Osteocyte (in vitro differentiated cells): ENCODE measurements at places on chromosomes 16 and 17. TPM values are rescaled to one million over a fixed set of nuclear protein-coding genes. Genes with fewer than 3 reads are reported as not detected.
A peak's percentile ranks its signal among the peaks of the same experiment; 100 is the strongest.

DNA sequence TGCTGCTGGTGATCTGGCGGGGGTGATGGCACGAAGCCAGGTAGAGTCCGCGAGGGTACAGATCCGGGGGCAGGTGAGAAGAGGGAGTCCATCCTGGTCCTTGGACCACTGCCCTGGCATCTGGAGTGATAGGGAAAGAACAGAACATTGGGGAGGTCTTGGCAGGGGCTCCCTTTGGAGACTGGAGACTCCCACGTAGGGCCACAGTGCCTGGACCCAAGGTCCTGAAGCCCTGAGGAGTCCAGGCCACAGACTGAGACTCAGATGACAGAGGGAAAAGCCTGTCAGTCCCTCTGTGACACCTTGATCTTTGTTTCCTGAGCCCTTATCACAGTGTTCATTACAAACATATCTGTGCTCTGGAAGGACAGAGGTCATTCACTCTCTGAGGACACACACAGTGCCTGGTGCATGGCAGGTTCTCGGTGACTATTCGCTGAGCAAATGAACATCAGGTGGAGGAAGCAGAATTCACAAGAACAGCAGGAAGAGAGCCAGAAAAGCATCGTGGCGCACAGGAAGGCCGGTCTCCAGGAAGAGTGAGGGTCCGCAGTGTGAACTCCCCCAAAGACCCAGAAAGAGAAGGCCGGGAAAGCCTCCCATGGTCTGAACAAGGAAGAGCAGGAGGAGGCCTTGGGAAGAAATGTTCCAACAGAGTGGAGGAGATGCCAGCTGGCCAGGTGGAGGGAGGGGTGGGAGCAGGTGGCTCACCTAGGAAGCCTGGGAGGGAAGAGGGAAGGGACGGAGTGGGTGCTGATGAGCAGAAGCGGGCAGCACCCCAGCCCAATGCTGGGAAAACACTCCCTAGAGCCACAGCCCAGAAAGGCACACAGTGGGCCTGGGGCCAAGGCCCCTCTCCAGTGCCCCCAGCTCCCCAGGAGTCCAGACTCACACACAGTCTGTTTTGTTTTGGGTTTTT lies 20.5 kb downstream of the PEMT start:
- no peak for DNase-seq

GRCh38 chr17:79019632-79020584 lies 4.1 kb upstream of the C1QTNF1 start:
- DNase-seq = no peak

DNA sequence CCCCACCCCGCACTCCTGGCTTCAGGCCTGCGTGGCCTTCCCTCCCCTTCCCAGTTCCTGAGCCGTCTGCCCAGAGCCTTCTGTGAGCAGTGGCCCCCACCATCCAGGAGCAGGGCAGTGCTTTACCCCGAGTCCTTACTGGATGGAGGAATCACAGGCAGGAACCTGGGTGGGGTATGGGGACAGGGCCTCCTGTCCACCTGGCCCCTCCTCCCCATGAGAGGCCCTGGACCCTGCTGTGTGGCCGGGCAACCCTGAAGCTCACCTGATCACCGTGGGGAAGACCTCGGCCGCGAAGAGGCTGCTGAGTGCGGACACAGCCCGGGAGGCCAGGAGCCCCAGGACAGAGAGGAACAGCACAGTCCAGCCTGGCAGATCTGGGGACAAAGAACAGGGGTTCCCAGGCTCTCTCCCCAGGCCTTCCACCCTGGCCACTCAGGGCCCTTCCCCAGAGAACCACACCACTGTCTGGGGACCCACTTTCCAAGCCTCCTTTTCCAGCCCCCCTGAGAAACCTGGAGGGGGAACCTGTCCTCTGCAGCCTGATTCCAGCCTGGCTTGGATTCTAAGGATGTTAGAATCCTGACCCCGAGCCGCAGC lies 3.2 kb downstream of the SLC22A31 start:
- no peak for DNase-seq

- peak; percentile 81 for DNase-seq
Measured at GRCh38 chr17:22278302-22279275, 586.3 kb downstream of the KCNJ18 start.

The TBC1D3C gene
- total RNA-seq = not detected in 2 replicates

GRCh38 chr16:78057803-78058564 lies 35.6 kb downstream of the CLEC3A start:
- no peak for DNase-seq

The NACA2 gene
- not detected in 2 replicates for total RNA-seq

DNA sequence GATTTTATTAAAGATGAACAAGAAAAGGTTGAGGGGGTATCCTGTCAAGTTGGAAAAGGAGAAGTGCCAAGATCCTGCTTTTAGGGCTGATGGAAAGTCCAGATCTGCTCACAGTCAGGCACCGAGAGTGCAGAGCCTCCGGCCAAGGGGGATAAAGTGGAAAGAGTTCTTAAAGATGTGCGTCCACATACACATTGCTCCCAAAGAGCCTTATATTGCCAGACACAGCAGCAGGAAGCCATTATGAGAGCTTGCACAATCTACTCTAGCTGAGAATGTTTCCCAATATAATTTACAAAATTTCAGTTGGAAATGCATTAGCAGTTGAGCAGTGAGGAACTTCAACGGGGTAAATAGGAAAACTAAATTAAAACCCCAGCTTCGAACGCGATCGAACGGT lies 95.6 kb downstream of the SALL1 start:
- no peak for DNase-seq

- no peak for DNase-seq
Measured at GRCh38 chr17:4198995-4199394, 56.0 kb downstream of the CYB5D2 start.

DNA sequence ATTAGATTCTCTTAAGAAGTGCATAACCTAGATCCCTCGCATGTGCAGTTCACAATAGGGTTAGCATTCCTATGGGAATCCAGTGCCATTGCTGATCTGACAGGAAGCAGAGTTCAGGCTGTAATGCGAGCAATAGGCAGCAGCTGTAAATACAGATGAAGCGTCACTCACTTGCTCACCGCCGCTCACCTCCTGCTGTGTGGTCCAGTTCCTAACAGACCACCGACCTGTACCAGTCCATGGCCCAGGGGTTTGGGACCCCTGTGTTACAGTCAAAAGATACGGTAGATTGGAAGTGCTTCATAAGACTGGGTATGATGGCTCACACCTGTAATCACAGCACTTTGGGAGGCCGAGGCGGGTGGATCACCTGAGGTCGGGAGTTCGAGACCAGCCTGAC lies 2.8 kb downstream of the STAT5A start:
- DNase-seq = no peak

DNA sequence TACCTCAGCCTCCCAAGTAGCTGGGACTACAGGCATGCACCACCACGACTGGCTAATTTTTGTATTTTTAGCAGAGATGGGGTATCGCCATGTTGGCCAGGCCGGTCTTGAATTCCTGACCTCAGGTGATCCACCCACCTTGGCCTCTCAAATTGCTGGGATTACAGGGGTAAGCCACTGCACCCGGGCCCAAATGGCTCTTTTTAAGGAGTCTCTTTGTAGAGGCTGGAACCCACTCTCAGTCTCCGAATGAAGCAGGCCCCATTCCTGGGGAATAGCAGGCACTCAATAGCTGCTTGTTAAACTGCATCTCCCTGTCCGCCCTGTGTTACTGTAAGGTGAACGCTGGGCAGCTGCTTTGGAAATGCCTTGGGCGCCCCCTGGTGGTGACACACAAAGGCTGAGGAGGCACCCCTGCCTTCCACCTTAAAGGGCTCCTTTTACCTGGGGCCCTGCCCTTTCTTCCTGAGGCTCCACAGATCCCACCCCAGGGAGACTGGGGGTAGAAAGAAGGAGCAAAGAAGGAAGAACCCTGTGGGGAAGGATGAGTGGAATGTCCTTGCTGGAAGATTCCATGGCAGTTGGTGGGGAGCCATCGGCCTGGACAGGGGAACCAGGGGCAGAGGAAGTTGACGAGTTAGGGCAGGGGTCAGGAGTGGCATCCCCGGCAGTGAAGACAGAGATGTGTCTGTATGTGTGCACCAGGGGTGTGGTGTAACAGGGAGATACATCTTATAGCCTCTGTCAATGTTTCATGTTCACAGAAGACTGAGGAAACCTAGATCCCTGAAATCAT lies 6.1 kb upstream of the SP2 start:
- DNase-seq = peak; percentile 95

The ZNF785 gene
- total RNA-seq = 14.8 and 19.8 TPM in 2 replicates

GRCh38 chr16:1443980-1444729 lies at the start of gene CCDC154:
CCDC154 (minus strand) TSS chr16:1444556; CDS start chr16:1444322, 234 bp downstream.
- DNase-seq = no peak

The KRTAP4-5 gene
- total RNA-seq = not detected in 2 replicates

The NHERF2 gene
- total RNA-seq = 143 and 146 TPM in 2 replicates

The RNF227 gene
- 2.3 and 3.0 TPM in 2 replicates for total RNA-seq

The HYDIN gene
- total RNA-seq = not detected in 2 replicates

DNA sequence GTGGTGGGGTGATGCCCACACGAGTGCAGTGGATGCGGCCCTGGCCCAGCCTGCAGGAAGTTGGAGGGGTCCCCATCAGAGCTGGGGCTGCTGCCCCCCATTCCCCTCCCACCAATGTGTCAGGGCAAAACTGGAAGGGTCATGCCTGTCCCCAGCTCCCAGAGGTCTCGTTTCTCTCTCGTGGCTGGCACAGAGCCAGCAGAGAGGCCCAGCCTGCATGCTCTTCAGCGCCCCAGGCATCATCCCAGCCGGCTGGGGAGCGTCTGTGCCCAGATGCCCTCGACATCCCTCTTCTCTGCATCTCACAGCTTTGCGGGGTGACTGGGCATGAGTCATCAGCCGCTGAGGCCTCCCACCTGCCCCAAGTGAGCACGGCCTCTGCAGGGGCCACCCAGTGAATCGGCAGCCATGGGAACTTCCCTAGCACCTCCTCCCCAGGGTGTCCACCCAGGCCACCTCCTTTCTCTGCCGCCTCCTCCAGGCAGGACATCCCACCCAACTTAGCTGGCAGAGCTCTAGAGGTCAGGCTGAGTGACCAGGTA lies 9.8 kb upstream of the CSNK1D start:
- DNase-seq = no peak

GRCh38 chr16:17817260-17817659 lies 346.5 kb upstream of the XYLT1 start:
- no peak for DNase-seq

DNA sequence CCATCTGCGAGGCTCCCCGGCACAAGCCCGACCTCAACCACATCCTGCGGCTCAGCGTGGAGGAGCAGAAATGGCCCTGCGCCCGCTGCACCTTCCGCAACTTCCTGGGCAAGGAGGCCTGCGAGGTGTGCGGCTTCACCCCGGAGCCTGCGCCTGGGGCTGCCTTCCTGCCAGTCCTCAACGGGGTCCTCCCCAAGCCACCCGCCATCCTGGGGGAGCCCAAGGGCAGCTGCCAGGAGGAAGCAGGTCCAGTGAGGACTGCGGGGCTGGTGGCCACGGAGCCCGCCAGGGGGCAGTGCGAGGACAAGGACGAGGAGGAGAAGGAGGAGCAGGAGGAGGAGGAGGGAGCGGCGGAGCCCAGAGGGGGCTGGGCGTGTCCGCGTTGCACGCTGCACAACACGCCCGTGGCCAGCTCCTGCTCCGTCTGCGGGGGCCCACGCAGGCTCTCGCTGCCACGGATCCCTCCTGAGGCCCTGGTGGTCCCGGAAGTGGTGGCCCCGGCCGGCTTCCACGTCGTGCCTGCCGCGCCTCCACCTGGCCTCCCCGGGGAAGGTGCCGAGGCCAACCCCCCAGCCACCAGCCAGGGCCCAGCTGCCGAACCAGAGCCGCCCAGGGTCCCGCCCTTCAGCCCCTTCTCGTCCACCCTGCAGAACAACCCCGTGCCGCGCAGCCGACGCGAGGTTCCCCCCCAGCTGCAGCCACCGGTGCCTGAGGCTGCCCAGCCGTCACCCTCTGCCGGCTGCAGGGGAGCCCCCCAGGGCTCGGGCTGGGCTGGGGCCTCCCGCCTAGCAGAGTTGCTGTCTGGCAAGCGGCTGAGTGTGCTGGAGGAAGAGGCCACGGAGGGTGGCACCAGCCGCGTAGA lies 13.1 kb upstream of the PRR35 start:
- DNase-seq = no peak

DNA sequence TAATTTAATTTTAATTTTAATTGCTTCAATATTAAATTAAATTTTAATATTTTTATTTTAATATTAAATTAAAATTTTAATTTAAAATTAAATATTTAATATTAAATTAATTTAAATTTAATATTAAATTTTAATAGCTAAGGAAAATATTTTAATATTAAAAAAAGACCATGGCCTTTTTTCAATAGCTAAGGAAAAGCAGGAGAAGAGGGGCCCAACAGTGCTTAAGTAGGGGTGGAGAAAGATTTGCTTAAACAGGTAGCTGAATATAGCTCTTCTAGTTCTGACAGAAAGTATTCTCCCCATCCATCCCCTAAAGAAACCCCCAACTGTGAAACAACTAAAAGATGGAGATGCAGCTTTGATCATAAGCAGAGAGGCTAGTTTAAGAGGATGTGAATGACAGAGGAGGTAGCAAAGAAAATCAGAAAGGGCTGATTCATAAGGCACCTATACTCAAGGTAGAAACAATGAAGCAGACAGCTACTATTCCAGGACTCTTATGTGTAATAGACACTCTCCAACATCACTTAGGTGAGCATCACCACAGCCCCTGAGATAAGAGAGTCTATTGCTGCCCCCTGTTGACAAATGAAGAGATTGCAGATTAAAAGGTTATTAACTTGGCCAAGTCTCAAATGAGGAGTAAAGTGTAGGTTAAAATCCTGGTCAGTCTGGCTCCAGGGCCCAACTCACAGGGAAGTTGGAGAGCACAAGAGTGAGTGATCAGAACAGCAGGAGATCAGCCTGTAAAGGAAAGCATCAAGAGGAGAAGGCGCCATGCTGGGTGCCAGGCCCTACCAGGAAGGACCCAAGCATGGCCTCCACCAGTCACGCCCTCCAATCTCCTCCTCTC lies 7.8 kb upstream of the RNASEK start:
- DNase-seq = no peak

The ODAD4 gene
- total RNA-seq = 1.9 and 2.5 TPM in 2 replicates

GRCh38 chr17:64281962-64282752 lies 19.1 kb upstream of the TEX2 start:
- DNase-seq = no peak

DNA sequence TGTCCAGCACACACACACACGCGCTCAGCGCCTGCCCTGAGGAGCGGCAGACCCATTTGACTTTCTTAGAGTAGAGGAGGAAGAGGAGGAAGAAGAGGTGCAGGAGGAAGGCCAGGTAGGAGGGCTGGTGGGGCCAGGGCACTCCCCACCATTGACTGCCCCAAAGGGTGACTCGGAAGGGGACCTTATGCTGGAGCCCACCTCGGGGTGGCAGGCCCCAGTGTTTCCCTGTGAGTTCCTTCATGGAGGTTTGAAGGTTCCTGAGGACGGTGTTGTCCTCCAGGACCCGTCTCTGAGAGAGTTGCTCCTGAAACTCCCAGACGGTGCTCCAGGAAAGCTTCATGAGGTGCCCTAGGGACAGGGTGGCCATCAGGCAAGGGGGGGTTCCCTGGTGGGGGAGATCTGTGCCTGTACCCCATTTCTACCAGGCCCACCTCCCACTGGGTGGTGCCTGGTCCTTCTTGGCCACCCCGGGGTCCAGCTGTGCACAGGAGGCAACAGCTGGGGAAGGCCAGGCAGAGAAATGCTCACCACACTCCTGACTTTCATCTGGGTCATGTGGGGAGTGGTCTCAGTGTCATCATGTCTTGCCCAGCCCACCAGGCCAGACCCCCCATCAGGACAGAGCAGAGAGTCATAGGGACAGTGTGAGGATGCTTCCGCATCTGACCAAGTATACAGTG lies 89.5 kb downstream of the TNFRSF13B start:
- DNase-seq = peak; percentile 64
